ENCODE measurements at places on chromosomes 7 and 10. TPM values are rescaled to one million over a fixed set of nuclear protein-coding genes. Genes with fewer than 3 reads are reported as not detected.
A peak's percentile ranks its signal among the peaks of the same experiment; 100 is the strongest.

GRCh38 chr10:75971402-75972211 is 540.2 kb downstream of the LRMDA start:
- no peaks in the 10 kb centered on the region for H3K4me1 ChIP-seq
- DNase-seq = no peak
- H3K27ac ChIP-seq = no peak overlapping the region

- H3K4me1 ChIP-seq = peaks cover 4% of the 10 kb centered on the region
- no peak overlapping the region for H3K27ac ChIP-seq
- no peak for DNase-seq
- no peaks in the 10 kb centered on the region for H3K36me3 ChIP-seq
These were observed 518.0 kb downstream of the REEP3 start for GRCh38 chr10:64039198-64039597.

DNA sequence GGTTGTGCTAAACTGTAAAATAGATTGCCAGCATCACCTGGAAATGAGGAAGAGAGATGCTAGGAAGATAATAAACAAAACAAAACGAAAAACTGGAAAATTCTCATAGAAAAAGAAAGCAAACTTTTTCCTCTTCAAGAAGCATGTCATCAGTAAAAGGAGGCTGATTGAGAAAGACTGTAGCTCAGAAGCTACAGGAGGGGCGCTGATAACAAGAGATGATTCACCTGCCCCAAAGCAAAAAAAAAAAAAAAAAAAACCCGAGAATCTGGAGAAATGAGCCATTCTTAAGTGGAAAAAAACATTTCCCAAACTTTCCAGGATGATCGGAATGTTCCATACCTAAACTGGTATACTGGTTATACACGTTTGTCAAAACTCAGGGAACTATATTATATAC is 130.5 kb upstream of the C1QL3 start:
- no peaks in the 10 kb centered on the region for H3K4me1 ChIP-seq
- no peaks in the 10 kb centered on the region for H3K27me3 ChIP-seq
- no peaks in the 10 kb centered on the region for H3K36me3 ChIP-seq
- DNase-seq = no peak
- H3K27ac ChIP-seq = no peak overlapping the region

DNA sequence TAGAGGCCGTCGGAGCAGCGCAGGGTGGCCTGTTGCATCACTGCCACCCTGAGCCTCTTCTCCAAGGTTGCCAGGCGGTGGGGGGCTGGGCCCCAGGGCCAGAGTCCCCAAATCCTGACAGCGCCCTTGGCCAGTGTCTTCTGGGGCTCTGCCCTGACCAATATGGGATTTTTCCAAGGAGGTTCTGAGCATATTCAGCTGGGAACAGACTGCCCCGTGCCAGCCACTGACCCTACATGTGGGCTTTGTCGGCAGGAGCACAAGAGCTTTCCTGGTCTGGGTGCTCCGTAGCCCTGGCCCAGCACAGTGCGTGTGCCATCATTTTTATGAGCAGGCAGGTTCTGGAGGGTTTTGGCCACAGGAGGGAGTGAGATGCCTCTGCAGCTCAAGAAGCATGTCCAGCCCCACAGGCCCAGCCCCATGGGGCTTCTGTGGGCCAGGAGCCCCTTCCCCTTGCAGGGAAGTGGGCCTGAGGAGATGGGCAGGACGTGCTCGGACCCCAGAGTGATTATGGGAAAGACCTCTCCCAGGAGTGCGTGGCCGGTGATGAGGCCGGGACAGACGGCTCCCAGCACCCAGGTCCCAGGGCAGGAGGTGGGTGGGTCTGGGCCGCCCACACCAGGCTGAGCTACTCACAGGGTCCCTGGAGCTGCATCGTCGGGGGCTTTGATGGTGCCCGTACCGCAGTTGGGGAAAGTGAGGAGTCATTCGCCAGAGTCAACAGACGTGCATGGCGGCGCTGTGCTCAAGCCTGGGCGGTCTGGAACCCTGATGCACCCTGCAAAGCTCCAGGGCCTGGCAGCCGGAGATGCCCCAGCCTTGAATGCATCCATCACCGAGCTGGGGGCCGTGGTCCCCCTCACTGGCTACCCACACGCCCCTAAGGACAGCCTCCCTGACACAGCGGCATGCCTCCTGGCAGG is 66.6 kb downstream of the PWWP2B start:
- H3K4me1 ChIP-seq = no peaks in the 10 kb centered on the region
- no peaks in the 10 kb centered on the region for H3K36me3 ChIP-seq
- no peak for DNase-seq
- no peaks in the 10 kb centered on the region for H3K27me3 ChIP-seq

GRCh38 chr7:107551936-107552335 is 11.8 kb downstream of the COG5 start:
- H3K36me3 ChIP-seq = peaks cover 22% of the 10 kb centered on the region
- no peak overlapping the region for H3K4me3 ChIP-seq
- H3K27ac ChIP-seq = no peak overlapping the region
- no peaks in the 10 kb centered on the region for H3K27me3 ChIP-seq
- H3K4me1 ChIP-seq = no peaks in the 10 kb centered on the region

GRCh38 chr10:131743190-131744151 is 157.3 kb upstream of the PPP2R2D start:
- H3K27me3 ChIP-seq = no peaks in the 10 kb centered on the region
- H3K4me1 ChIP-seq = no peaks in the 10 kb centered on the region
- peak; percentile 5 for DNase-seq
- H3K36me3 ChIP-seq = no peaks in the 10 kb centered on the region

DNA sequence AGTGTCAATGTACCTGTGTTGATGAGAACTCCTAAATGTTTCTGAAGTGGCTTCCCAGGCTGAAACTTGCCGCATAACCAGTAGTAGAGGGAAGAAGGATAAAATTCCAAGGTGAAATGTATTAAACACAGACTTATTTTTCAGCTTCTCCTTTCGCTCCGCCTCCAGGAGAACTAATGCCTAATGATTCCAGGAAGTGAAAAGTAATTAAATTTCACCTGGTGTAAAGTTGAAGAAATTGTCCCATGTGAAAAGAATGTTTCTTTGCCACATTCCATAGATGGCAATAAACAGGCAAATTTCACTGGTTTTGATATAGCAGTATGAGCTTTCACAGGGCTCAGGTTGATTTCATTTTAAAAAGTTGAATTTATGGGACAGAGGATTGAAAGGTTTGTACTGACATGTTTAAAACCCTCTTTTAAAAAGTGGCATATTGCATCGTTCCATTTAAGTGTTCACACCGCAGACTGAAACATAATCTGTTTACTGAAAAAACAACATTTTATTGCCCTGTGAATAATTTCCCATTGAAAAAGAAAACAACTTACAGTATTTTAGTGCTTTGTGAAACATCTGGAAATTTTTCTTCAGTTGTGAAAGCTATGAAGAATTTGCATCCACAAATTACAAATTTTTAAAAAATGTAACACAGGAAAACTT is 453.4 kb upstream of the NFE2L3 start:
- H3K27ac ChIP-seq = no peak overlapping the region
- H3K27me3 ChIP-seq = no peaks in the 10 kb centered on the region
- no peaks in the 10 kb centered on the region for H3K4me1 ChIP-seq
- H3K36me3 ChIP-seq = no peaks in the 10 kb centered on the region
- no peak for DNase-seq
- H3K4me3 ChIP-seq = no peak overlapping the region

DNA sequence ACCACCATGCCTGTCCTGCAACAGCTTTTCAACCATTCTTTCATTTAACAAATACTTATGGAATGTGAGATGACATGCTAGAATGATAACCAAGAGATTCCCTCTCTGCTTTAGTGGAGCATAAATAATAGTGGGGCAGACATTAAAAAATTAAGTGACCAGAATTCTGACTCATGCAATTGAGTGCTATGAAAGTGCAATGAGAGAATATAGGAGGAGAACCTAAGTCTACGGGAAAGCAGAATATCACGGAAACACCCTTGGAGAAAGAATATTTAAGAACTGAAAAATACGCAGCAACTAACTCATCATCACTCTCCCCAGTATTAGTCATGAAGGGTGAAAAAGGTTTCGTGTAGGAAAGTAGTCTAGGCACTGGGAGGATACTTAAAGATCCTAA is 7.1 kb downstream of the KIF5B start:
- H3K4me1 ChIP-seq = peaks cover 5% of the 10 kb centered on the region
- H3K27ac ChIP-seq = no peak overlapping the region
- no peak for DNase-seq
- H3K4me3 ChIP-seq = no peak overlapping the region
- H3K36me3 ChIP-seq = peaks cover 37% of the 10 kb centered on the region

DNA sequence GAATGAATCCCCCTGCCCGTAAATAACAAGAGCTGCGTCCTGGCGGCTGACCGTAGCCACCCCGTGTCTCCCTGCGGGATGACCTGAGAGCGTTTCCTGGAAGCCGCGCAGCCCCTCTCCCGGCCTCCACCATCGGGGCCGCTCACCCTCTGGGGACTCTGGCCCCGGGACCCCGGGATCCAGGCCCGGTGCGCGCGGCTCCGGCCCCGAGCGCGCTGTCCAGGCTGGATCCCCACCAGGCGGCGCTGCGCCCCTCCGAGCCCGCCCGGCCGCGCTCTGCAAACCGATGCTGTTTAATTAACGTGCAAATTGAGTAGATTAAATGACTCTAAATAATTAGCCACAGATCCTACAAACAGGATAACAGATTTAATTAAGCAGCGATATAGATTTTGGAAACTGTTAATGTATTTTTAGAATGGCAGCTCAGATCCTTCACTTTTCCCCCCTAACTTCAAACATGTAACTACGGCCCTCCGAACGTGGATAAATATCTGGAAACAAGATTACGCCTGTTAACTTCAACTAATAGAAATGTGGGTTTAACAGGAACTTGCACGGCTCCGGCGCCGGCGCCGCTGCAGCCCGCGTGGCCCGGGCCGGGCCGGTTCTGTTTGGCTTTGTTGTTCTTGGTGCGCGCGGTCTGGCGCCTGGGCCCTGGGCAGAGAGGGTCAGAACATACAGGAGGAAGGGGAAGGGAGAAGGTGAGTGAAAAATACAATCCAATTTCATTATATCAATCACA is 7.1 kb upstream of the UNCX start:
- H3K36me3 ChIP-seq = no peaks in the 10 kb centered on the region
- H3K4me1 ChIP-seq = no peaks in the 10 kb centered on the region
- DNase-seq = no peak
- no peak overlapping the region for H3K27ac ChIP-seq

DNA sequence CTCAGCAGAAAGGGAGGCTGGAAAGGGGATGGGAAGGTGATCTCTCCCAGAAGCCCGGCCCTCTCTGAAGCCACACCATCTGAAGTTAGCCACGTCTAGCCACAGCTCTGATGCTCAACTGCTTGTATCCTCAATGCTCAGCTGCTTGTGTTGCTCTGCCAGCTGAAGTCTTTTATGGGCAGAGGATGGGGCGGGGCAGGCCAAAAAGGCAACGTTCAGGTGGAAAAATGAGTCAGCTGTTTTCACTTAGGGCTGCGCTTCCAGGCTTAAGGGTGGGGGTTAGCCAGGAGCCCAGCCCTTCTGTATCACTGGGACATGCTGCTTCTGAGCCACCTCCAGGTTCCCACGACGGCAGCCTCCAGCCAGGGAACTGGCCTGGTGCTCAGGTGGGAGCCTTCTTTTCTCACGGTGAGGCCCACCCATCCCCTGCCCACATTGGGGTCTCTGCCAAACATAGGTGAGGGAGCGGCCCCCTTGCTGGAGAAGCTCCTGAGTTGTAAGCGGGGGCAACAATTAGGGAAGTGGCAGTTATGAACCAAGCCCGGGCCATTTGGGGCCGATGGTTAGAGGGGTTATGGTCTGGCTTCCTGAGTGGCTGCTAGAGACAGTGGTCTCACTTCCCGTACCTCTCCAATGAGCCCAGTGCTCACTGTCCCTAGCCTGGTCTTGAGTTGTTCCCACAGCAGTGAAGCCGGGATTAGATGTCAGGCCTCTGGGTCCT is 44.9 kb upstream of the CNPY1 start:
- peaks cover 46% of the 10 kb centered on the region for H3K4me1 ChIP-seq
- no peak overlapping the region for H3K27ac ChIP-seq
- DNase-seq = peak; percentile 69

- H3K4me3 ChIP-seq = no peak overlapping the region
- H3K27ac ChIP-seq = no peak overlapping the region
- no peak for DNase-seq
- H3K36me3 ChIP-seq = no peaks in the 10 kb centered on the region
- H3K4me1 ChIP-seq = no peaks in the 10 kb centered on the region
- no peaks in the 10 kb centered on the region for H3K27me3 ChIP-seq
These were observed 658.3 kb downstream of the SDK1 start for GRCh38 chr7:3959364-3959763.

- no peaks in the 10 kb centered on the region for H3K36me3 ChIP-seq
- no peak overlapping the region for H3K4me3 ChIP-seq
- H3K4me1 ChIP-seq = no peaks in the 10 kb centered on the region
- no peak overlapping the region for H3K27ac ChIP-seq
These were observed 83.7 kb downstream of the EBF3 start for GRCh38 chr10:129880191-129880870.

DNA sequence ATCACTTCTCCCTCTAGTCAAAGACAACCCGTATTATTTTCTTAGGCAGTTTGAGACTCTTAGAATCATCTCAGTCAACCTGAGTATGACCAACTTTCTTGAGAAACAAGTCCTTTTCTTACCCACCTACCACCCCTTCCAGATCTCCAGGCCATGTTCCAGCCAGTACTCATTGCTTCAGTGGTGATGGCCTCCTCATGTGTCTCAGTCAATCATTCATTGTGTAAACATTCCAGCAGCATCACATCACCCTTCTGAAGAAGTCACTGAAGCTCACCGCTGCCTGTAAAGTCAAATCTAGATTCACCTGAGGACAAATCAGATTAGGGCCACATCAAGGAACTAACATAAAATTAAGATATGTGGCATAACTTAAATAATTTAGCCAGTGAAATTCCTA is 467.2 kb upstream of the NRP1 start:
- no peak overlapping the region for H3K4me3 ChIP-seq
- H3K27me3 ChIP-seq = no peaks in the 10 kb centered on the region
- H3K36me3 ChIP-seq = no peaks in the 10 kb centered on the region

DNA sequence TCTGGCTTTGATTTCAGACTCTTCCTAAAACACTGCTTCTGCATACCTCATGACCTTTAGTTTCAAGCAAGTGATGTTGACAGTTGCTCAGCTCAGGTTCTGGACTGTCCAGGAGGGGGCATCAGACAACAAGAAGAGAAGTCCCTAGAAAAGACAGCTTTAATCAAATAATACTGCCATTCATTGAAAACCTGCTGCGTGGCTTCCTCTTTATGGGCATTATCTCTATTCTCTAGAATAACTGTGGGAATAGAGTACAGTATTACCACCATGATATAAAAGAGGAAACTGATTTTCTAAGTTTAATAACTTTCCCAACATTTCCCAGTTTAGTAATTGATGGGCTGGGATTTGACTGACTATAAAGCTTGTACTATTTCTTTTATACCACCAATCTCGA is 170.4 kb downstream of the SNX13 start:
- no peaks in the 10 kb centered on the region for H3K36me3 ChIP-seq
- H3K27me3 ChIP-seq = no peaks in the 10 kb centered on the region
- no peak for DNase-seq
- no peak overlapping the region for H3K27ac ChIP-seq

Gene GIMAP8
- total RNA-seq = 6.1 TPM

Gene EPHB6
- total RNA-seq = 75.6 TPM

Gene RFC2
- 36.5 TPM for total RNA-seq

Gene SLC39A12
- total RNA-seq = 0.05 TPM

Gene ANKRD7
- 0.38 TPM for total RNA-seq
